ENCODE measurements at places on chromosomes 2 and 18.

DNA sequence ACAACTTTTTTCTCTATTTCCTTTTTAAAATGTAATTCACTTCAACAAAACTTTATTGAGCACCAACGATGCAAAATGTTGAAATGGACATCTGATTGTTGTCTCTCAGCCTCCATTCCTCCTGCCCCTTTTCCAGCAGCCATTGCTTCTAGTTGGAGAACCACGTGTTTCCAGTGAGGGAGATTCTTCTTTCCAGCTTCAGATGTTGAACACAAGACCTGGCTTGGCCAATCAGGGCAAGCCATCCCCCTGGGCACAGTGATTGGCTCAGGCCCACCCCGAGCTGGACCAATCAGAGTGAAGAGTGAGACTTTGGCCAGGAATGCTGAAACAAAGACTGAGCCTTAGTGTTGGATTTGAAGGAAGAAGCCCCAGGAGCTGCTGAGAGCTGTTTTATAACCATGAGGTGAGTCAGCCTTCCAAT lies 59.0 kb downstream of the E2F6 start:
- DNase-seq: no peak

GRCh38 chr2:234479465-234479864 lies 17.4 kb downstream of the ARL4C start:
- no peak for DNase-seq

DNA sequence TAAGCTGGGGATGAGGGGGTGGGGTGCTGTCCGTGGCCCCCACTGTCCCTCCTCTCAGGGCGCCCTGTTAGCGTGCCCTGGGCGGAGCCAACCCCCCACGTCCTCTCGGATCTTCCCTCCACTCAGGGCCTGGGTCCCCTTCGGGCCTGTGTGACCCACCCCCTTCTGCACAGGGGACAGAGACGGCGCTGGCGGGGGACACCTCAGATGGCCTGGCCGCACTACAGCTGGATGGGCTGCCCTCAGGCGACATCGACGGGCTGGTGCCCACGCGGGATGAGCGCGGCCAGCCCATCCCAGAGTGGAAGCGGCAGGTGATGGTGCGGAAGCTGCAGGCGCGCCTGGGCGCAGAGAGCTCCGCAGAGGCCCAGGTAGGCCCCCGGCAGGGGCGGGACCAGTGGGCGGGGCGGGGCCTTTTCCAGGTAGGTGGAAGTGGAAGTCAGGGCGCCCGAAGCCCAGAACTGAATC lies 9.9 kb upstream of the KLHL30 start:
- DNase-seq: no peak

- no peak for DNase-seq
Observed at GRCh38 chr2:43307046-43307445, 80.6 kb upstream of the ZFP36L2 start.

DNA sequence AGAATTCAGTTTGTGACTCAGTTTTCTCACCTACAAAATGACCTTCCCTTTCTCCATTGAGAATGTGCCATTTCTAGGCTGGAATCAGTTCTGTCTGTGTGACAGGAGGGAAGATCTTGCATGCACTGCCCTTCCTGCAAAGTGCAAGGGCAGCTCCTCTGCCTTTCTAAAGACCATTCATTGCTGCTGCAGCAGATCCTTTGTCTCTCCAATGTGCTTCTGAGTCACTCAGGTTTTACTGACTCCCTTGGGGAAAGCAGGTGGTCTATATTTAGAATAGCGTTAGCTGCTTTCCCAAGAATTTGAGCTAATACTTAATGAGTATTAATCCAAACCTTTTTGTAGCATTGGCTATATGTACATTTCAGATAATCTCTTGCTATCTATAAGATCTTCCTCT lies 62.5 kb downstream of the DAW1 start:
- no peak for DNase-seq

DNA sequence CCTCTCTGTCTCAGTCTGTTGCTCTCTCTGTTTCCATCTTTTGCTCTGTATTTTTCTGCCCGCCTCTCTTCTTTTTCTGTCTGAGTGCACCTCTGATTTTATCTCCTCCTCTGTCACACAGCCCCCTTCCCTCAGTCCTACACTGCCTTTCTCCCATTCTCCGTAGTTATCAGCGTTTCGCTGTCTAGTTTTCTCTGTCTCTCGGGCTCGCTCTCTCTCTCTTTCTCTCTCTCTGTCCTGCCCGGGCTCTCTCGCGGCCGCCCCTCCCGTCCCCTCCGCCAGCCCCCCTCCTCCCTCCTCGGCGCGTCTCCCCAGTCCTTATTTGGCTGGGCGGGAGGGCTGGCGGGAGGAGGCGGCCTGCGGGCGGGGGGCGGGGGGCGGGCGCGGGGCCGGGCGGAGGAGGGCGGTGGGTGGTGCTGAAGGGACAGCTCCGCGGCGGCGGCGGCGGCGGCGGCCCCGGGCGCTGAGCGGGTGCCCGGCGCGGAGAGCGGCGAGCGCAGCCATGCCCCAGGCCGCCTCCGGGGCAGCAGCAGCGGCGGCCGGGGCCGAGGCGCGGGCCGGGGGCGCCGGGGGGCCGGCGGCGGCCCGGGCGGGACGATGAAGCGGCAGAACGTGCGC lies at the start of gene KCNK3:
KCNK3 (plus strand) TSS at position 444 of the 618 bp plus-strand sequence; CDS start at position 598, 154 bp downstream.
- DNase-seq: peak; percentile 23

DNA sequence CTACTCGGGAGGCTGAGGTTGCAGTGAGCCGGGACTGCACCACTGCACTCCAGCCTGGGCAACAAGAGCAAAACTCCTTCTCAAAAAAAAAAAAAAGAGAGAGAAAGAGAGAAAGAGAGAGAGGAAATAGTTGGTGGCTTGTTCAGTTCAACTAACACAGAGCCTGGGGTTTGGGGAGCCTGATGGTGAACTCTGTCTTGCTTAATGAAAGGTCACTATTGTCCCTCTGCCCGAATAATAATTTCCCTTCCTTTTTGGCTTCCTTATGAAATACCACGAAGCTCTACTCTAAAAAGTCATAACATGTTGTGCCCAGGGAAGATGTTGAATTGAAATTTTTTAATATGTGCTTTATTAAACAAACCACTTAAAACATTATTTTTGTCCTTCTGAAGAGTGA lies 17.3 kb downstream of the BCL2 start:
- no peak for DNase-seq

DNA sequence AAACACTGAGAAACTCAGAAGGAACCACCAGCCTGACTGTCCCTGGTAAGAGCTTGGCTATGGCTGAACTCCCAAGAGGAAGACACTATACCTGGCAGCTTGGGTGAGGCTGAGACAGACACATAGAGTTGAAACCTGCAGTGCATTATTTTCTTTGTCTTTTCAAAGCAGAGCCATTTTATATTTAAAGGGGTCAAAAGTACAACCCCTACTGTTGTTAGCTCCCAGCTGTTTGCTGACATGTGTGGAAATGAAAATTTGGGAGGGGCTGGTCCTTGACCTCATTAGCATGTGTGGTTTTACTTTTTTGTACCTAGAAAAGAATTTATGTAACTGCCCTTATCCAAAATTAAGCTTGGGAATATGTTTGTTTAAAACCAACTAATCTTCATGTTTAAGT lies 309.0 kb downstream of the RPRM start:
- no peak for DNase-seq

GRCh38 chr2:160628811-160629210 lies 135.2 kb upstream of the RBMS1 start:
- DNase-seq: no peak

- DNase-seq: no peak
Observed at GRCh38 chr2:219205981-219206327, 628 bp upstream of the ZFAND2B start.

GRCh38 chr2:218395456-218395825 lies 4.2 kb upstream of the CTDSP1 start:
- DNase-seq: no peak

DNA sequence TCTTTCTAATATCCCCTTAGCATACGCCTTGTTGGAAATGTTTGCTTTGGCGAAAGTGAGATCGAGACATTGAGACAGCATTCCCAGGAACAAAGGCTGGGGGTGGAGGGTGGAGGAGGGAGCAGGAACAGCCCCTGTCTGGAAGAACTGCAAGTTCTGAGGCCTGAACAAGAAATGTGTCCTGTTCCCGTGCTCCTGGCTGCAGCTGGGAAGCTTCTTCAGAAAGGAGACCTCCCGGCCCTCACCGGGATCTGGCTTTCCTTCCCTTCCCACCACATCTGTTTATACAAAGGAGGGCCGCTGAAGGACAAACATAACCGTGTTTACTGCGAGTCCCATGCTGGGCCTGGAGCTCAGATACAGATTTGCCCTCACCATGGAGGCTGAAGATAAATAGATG lies 35.9 kb downstream of the AFF3 start:
- no peak for DNase-seq

- DNase-seq: no peak
Observed at GRCh38 chr2:75324141-75324540, 124.8 kb upstream of the TACR1 start.
